Activated naive CD4-positive, alpha-beta T cell treated with anti-CD3 and anti-CD28 coated beads, Interleukin-2, amount 10 ng/mL, durations not matched to agents 7 days and 5 days (primary cell): ENCODE measurements at places on chromosomes 3 and 15.

GRCh38 chr3:161349529-161350312 lies 21.6 kb downstream of the SPTSSB start:
- DNase-seq: peak; percentile 32

DNA sequence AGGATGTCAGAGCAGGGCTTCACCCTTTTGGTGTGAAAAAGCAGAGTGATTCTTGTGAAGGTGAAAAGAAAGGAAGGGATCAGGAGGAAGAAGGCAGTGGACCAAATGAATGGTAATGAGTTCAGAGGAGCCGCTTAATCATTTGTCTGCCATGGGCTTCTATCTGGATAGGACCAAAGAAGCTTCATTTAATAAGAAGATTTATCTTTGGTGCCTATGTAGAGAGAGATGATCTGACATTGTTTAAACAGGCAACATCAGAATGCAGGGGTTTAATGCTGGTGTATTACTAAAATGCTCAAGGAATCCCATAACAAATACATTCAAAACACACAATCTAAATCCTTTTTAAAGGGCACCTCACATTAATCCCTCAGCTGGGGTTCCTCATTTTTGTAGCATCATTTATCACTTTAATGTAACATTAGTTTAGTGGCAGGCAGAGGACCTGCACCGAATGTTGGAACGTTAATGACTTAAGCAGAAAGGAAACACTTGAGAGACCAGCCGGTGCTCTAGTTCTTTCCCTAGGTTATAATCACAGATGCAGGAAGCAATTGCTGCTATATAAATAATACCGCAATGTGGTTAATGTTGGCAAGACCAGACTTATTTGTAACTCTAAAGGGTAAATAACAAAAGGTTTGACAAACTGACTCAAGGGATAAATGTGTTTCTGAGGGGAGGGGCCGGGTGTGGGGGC lies 27.9 kb upstream of the IL1RAP start:
- no peak for DNase-seq

GRCh38 chr15:52728899-52729298 lies 49.7 kb upstream of the ATOSA start:
- no peak for DNase-seq

DNA sequence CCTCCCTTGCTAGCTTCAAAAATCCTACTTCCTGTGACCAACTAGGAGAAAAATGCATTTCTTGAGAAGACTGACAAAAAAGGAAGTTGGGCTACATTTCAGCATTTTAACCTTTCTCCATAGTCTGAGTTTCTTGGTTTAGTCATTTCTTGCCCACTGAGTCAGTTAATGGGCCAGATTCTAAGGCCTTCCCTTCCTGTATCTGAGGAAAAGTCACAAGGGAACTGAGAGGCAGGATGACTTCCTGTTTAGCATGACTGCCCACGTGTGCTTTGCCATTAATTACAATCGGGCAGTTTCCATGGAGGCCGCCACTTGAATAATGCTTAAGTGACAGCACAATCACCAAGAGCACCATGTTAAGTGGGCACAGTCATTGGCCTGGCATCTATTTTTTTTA lies 794.4 kb upstream of the LMCD1 start:
- no peak for DNase-seq

GRCh38 chr3:46935989-46936558 lies 40.5 kb downstream of the CCDC12 start:
- DNase-seq: no peak

GRCh38 chr3:165466856-165467255 lies 270.7 kb upstream of the SLITRK3 start:
- no peak for DNase-seq

GRCh38 chr3:72855001-72855400 lies 6.8 kb upstream of the SHQ1 start:
- no peak for DNase-seq

DNA sequence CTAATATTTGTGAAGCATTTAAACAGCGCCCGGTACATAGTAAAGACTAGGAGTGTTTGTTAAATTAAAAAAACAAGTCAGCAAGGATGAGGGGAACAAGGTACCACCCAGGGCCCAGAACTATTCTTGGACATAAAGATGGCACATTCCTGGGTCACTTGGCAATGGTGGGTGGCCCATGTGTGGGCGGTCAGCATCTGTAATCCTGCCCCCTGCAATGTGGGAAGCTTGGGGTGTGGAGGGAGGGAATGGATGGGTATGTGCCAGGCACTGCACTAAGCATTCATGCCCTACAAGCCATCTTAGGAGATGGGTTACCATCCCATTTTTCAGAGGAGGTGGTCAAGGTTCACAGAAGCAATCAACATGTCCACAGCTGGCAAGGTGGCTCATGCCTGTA lies 7.3 kb upstream of the C15orf39 start:
- DNase-seq: no peak
